ENCODE measurements at places on chromosomes 13 and 19.

DNA sequence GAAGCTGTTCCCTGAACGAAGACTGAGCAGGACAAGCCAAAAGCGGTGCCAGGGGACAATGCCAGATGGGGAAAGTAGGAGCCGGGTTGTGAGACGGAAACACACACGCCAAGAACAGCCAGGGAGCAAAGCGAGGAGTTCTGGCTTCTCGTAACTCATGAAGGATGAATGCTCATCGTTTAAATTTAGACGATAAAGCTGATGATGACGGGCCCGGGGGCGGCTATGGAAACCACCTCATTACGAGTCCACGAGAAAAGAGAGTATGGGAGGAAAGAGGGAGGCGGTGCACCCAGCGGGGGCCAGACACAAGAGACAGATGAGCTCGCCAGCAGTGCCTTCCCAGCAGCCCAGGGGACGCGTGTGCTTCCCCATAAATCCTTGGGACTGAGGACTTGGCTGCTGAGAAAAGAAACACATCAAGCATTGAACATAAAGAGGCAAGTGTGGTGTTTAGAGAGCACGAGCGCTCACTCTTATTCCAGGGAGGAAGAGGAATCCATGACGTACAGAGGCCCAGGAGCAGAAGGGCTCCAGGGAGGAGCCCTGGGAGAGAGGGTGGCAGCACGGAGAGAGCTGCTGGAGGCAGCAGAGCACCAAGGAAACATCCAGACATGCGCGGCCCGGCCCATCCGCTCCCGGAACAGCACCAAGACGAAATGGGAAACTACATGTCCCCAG lies 70.7 kb downstream of the EPS15L1 start:
- peak; percentile 56 for DNase-seq

- peak; percentile 72 for DNase-seq
These were observed 716.2 kb upstream of the GPC6 start for GRCh38 chr13:92510416-92510815.

DNA sequence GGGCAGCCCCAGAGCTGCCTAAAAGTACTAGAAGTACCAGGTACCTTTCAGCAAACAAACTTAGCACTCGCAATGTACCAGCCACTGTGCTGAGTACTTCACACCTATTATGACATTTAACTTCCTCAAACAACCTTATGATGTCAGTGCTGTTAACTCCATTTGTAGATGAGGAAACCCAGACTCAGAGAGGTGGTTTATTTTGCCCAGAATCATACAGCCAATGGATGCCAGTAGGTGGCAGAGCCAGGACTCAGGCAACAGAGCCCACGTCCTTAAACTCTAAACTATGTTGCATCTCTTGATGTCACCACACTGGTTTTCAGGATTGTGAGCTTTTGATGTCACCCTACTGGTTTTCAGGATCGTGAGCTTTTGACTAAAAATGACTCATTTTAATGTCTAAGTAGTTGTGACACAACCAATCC lies 78.9 kb downstream of the FLT1 start:
- DNase-seq = no peak

GRCh38 chr13:86731987-86732386 lies 932.8 kb upstream of the SLITRK6 start:
- no peak for DNase-seq

- DNase-seq = no peak
These were observed 9.9 kb upstream of the POP4 start for GRCh38 chr19:29596080-29596727.

DNA sequence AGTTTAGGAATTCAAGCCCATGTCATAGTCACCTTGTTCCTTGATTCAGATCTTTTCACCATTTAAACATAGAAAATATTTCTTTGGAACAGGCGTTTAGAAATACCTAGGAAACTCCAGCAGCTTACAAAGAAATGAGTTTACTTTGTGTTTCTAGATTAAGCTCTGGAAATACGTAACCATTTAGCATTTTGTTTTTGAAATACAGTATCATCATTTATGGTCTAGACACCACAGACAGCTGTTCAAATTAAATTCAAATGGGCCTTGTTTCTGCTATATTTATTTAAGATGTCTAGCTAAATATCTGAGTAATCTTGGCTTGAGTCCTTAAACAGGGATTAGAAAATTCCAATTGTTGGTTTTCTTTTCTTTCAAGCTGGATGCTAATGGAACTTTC lies 228.5 kb downstream of the NDFIP2 start:
- peak; percentile 77 for DNase-seq

DNA sequence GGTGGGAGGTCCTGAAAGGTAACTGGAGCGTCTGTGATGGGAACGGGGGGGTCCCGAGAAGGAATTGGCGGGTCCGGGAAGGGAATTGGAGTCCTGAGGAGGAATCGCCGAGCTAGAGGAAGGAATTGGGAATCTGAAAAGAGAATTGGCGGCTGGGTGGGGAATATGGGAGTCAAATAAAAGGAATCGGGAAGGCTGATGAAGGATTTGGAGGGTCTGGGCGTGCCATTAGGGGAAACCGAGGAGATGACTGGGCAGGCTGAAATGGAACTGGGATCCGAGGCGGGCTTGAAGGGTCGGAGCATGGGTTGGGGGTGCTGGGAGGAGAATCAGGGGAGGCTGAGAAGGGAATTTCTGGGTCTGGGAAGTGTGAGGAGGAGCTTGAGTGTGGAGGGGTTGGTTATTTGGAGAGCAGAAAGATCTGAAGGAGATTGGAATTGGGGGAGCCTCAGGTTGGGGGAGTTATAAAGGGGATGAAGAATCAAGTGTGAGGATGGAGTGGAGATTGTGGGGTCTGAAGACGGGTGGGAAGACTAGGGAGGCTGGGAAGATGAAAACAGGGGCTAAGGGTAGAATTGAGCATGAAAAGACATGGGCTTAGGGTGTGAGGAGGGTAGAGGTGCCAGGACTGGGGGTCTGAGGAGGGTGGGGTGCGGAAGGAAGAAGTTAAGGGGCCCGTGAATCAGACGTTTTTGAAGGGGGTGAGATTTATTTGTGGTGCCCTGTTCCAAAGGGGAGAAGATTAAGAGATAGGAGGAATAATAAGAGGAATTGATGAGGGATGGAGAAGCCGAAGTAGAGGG lies 718 bp downstream of the ACTN4 start:
- DNase-seq = no peak

- DNase-seq = peak; percentile 36
These were observed 1.7 kb downstream of the PROSER1 start for GRCh38 chr13:39036212-39036611.

GRCh38 chr19:6678690-6679109 lies 8.7 kb upstream of the TNFSF14 start:
- peak; percentile 43 for DNase-seq

GRCh38 chr19:709965-710571 lies 1.3 kb downstream of the PALM start:
- no peak for DNase-seq

DNA sequence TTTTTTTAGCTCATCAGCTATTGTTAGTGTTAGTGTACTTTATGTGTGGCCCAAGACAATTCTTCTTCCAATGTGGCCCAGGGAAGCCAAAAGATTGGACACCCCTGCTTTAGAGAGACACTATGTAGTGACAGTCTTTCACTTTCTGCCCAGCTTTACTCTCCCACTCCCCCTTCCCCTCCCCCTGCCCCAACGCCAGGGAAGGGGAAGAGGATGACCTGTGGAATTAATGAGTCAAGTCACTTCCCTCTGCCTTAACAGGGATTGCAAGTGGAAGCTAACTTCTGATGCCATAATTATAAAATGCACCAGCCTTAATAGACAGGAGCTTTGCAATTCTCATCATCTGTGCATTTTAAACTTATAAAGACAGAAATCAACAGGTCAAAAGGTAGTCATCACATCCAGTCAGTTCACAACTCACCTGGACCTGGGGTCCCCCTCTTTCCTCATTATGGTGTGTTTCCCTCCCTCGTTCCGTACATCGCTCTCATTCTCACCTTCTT lies 1.6 kb downstream of the ZNF415 start:
- no peak for DNase-seq

Measured in fibroblast of lung (primary cell).